DMS53 (cell line): ENCODE measurements at places on chromosomes 5 and 9.

- no peak for DNase-seq
Measured at GRCh38 chr5:149839761-149840160, 104.8 kb downstream of the PDE6A start.

GRCh38 chr9:119095072-119095471 lies 274.2 kb downstream of the BRINP1 start:
- no peak for DNase-seq

DNA sequence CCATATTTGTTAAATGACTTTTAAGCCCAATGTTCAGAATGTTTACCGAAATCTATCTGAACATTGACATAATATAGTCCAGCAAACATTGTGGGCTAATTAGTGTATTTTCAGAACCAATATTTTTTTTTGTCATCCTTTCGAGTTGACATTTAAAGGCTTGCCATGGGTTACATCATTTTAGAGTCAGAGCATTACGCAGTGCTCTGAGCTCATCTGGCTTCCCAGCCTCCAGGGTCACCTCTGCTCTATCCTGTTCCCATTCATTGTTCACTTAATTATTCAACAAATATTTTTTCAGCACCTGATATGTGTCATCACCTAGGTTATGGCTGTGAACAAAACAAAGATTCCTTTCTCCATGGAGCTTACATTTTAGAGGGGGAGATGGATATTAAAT lies 80.2 kb downstream of the SREK1 start:
- peak; percentile 49 for DNase-seq

GRCh38 chr9:129021091-129021490 lies 7.0 kb downstream of the SH3GLB2 start:
- DNase-seq: no peak

DNA sequence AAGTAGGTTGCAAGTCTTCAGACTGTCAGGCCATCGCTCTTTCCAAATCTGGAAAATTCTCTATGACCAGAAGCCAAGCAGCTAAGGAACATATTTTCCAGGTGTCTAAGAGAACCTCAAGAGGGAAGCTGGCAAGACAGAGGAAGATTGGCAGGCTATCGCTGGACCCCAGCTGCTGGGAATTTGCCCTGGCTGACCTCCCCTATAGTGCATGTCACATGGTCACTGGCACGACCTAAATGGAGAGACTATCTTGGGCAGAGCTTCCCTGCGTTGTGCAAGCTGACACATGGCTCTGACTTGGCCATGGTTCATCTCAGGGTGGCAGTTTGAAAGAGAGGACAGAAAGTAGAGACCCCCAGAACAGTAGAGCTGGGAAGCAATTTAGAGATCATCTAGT lies 104.9 kb upstream of the ZNF618 start:
- no peak for DNase-seq

- no peak for DNase-seq
Measured at GRCh38 chr9:93578844-93579243, 2.5 kb downstream of the PHF2 start.

DNA sequence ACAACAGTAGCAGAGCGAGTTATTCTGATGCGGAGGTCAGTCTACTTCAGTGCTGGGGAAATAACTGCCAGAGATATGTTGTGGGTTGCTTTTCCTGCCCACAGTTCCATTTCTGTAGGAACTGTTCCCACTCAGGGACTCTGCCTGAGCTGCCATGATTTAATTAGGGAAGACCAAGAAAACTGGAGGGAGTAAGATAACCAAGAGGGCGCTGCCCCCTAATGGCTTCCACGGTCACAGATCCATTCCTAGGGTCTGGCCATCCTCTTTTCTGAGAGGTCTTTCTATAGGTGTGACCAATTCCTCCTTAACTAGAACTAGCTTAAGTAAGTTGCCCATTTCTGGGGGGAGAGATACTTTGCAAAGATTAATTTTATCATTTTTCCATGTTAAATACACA lies 125.9 kb downstream of the APBA1 start:
- peak; percentile 47 for DNase-seq

- no peak for DNase-seq
Measured at GRCh38 chr5:120516805-120517204, 52.7 kb downstream of the PRR16 start.

DNA sequence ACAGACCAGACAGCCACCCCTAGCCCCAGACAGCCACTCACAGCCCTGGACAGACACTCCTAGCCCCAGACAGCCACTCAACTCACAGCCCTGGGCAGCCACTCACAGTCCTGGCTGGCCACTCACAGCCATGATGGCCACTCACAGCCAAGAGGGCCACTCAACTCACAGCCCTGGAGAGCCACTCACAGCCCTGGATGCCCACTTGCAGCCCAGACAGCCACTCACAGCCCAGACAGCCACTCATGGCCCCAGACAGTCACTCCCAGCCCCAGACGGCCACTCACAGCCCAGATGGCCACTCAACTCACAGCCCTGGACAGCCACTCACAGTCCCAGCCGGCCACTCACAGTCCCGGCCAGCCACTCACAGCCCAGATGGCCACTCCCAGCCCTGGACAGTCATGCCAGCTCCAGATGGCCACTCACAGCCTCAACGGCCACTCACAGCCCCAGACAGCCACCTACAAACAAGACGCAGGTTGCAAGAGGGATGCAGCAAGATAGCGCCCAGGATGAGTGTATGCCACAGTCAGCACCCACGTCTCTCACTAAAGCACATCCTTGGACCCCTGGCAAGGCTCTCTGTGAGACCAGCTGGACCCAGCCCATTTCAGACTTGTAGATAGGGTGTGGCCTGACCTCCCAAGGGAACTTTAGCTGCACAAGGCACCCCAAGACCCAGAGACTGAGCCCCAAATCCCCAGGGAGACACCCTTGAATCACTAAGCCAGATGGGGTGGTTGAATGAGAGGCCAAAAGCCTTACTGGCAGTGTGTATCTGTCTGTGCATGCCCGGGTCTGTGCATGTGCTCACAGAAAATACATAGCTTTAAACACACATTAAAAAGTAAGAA lies 22.4 kb downstream of the ZDHHC11B start:
- DNase-seq: peak; percentile 86

DNA sequence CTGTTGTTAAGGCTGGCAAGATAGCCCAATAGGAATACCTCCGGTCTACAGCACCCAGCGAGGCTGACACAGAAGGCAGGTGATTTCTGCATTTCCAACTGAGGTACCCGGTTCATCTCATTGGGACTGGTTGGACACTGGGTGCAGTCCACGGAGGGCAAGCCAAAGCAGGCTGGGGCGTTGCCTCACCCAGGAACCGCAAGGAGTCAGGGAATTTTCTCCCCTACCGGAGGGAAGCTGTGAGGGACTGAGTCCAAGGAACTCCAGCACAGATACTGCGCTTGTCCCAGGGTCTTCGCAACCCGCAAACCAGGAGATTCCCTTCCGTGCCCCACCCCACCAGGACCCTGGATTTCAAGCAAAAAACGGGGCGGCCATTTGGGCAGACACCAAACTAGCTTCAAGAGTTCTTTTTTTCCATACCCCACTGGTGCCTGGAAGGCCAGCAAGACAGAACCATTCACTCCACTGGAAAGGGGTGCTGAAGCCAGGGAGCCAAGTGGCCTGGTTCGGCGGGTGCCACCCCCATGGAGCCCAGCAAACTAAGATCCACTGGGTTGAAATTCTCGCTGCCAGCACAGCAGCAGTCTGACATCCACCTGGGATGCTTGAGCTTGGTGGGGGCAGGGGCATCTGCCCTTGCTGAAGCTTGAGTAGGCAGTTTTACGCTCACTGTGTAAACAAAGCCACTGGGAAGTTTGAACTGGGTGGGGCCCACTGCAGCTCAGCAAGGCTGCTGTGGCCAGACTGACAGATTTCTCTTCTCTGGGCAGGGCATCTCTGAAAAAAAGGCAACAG lies 647.2 kb downstream of the BNC2 start:
- peak; percentile 18 for DNase-seq

DNA sequence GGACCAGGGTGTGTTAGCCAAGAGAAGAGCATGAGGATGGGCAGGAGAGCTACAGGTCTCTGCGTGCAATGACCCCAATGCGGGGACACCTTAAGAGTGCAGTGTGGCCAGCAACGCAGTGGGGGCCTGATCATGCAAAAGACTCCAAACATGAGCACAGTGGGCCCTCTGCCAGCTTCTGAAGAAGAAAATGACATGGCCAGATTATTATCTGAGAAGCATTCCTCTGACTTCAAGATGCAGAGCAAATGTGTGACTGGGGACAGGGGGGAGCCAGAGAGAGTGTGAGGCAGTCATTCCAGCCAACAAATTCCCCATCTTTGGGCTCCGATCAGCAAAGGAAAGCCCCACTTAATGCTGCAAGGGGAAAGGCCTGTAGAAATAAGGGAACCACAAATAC lies 229.4 kb downstream of the CDK5RAP2 start:
- DNase-seq: no peak

GRCh38 chr5:119930490-119930889 lies 301.1 kb downstream of the FAM170A start:
- DNase-seq: peak; percentile 46

DNA sequence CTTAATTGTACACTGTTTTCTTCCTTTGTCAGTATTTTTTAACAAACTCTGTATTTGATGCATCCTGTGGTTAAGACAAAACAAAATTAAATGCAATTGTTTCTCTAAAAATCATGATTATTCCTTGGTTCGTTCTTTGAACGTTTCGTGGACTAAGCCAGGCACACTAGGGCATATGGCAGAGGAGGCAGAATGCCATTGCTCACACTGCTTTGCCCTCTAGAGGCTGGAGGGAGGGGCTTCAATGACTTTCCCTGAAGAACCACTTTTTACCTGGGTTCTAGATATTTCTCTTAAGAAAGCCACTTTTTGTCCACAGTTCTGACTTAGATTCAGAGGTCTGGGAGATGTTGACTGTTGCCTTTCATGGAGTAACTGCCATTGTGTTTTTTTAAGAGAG lies 236.2 kb upstream of the ADAMTSL1 start:
- DNase-seq: no peak

DNA sequence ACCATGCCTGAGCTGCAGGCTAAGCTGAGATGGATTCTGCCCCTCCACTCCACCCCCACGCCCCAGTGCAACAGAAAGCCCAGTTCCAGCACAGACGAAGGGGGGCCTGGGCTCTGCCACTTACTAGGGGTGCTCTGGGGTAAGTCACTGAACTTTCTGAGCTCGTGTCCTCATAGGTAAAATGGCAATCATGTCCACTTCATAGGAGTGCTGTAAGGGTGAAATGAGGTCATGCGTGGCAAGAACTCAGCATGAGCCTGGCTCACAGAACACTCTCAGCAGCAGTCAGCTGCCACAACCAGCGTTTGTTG lies 8.4 kb upstream of the PSD2 start:
- no peak for DNase-seq

- no peak for DNase-seq
Measured at GRCh38 chr9:100351508-100351907, 1.2 kb downstream of the TEX10 start.

- DNase-seq: no peak
Measured at GRCh38 chr5:109256486-109256885, 153.3 kb downstream of the PJA2 start.

DNA sequence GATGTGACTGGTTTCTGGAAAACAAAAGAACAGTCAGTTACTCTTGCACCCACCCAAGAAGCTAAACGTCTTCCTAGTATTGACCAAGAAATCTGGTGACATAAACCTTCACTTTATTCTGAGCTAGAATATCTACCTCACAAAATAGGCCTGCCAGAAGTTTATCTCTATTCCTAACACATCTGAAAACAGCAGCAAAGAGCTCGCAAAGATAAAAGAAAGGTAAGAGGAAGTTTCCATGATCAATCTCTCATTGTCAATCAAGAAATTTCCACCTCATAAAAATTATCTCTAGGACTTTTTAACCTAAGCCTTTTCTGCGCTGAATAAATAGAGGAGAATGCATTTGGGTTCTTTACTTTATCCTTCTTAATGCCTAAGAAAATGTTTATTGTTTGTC lies 17.3 kb upstream of the ZNF474 start:
- DNase-seq: no peak

GRCh38 chr5:155844542-155844941 lies 482.4 kb upstream of the SGCD start:
- DNase-seq: peak; percentile 53

DNA sequence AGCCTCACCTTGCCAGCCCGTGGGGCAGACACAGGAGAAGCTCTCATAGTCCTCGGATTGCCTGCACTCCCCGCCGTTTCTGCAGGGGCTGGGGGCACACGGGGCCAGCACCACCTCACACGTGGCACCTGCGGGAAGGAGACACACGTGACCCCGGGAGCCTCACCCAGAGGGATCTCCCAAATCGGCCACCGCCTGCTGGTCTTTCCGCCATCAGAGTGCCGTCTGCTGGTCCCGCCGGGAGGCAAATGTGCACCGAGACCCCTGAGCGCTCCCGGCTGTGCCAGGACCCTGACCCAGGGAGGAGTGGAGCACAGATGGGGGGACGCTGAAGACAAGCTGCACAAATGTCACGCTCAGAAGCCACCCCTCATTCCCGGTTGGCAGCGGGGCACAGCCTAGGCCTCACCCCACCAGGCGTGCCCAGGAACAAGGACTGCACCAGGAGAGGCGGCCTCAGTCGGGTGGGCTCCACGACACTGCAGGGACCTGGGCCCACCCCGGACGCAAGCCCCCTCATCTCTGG lies 28.4 kb upstream of the SEC16A start:
- DNase-seq: no peak
